SK-MEL-5 (cell line): ENCODE measurements at places on chromosomes 1 and 21.

DNA sequence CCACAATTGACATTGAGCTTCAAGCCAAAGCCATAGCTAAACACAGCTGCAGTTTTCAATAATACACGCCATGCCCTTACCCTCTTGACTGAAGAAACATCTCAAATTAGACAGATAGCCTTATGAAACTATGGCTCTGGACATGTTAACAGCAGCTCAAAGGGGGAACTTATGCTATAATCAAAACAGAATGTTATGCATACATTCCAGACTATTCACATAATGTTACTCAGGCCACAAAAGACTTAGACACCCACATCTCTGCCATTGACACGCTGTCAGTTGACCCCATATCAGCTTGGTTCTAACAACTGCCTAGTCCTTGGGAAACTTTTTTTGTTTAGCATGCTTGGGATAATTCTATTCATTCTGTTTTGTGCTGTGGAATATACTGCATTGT is 2.3 kb upstream of the NENF start:
- DNase-seq = no peak

- DNase-seq = no peak
Observed at GRCh38 chr21:31173881-31174555, 135.7 kb upstream of the KRTAP19-8 start.

GRCh38 chr1:21337928-21338572 is 47.8 kb upstream of the ECE1 start:
- DNase-seq = no peak

- DNase-seq = no peak
Observed at GRCh38 chr1:170240409-170240808, 94.7 kb downstream of the NTMT2 start.

DNA sequence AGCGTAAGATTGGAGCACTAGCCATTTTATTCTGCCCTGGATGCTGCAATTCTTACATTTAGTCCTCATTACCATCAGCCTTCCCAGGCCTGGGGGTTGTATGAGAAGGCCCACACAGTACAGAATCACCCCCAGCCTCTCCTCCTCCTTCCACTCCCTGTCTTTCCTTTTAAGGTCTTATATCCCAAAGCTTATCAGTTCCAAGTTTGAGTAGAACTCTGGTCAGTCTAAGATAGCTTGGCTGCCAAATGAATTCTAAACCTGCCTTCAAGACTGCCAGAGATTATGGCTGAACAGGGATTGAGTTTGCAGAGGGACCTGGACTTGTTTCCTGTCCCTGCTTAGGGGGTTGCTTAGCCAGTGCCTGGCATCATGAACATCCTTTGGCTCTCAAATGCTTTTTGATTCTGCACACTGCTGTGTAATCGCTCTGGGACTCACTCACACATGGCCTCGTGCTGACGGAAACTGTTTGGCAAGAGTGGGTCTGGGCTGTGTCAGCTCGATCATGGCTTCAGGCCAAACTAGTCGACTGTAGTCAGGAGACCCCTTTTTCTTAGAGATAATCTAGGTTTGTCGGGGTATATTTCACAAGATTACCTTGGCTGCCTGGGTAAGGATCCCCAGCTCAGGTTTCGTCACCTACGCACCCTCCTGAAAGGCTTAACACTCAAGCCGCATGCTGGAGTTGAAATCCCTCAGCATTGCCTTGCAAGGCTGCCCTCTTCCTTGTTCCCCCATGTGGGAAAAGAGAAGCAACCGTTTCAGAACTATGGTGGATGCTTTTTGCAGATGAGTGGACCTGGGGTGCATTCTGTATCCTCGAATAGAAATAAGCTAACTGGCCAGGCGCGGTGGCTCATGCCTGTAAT is 252.6 kb downstream of the NFIA start:
- DNase-seq = no peak

- no peak for DNase-seq
Observed at GRCh38 chr1:216388558-216388957, 34.7 kb downstream of the USH2A start.

- no peak for DNase-seq
Observed at GRCh38 chr1:63827411-63828321, 53.8 kb downstream of the ROR1 start.

- no peak for DNase-seq
Observed at GRCh38 chr1:85484264-85484663, 19.3 kb upstream of the DDAH1 start.

DNA sequence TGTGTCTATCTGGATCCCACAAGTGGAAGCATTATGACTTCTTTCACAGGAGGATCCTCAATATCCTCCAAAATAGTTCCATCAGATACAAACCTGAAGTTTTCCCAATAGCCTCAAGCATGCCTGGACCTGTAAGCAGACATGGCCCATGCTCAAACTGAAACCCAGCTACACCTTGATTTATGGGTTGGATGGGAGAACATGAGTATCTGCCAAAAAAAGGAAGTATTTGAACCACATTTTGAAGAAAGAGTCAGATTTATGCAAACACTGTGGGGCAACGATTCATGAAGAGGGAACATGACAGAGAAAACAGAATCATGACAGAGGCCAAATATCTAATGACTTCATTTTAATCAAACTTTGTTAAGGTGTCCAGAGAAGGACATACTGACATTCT is 351.0 kb upstream of the NFIA start:
- no peak for DNase-seq

- no peak for DNase-seq
Observed at GRCh38 chr21:35179990-35180540, 131.0 kb upstream of the RUNX1 start.

GRCh38 chr1:117049857-117050256 is 10.3 kb upstream of the TTF2 start:
- DNase-seq = no peak

- no peak for DNase-seq
Observed at GRCh38 chr1:203065191-203065590, 20.6 kb downstream of the MYOG start.

DNA sequence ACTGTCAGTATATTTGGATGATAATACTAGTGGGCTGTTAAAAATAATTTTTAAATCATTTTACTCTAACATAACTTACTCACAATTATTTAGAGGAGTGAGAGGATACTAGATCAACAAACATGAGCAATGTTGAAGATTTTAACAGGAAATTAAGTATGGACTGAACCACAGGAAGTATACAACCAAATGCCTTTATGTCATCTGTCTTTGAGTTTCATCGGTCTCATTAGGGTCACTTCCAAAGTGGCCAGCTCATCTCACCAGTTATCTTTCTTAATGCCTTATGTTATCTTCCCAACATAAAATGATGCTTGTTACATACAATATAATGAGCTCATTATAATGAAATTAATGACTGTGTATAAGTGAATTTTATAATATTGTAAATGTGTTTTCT is 1.5 kb upstream of the RGS1 start:
- DNase-seq = no peak
